ENCODE measurements at places on chromosomes 5 and 9. TPM values are rescaled to one million over a fixed set of nuclear protein-coding genes. Genes with fewer than 3 reads are reported as not detected.
A peak's percentile ranks its signal among the peaks of the same experiment; 100 is the strongest.

PTGS1 gene
- 6.0 TPM for total RNA-seq

LCN10 gene
- total RNA-seq = not detected

ACOT12 gene
- total RNA-seq = not detected

TERT gene
- not detected for total RNA-seq

EQTN gene
- not detected for total RNA-seq

RANBP3L gene
- total RNA-seq = not detected

HACD4 gene
- 2.0 TPM for total RNA-seq

CAMLG gene
- 20.6 TPM for total RNA-seq

LVRN gene
- 0.58 TPM for total RNA-seq

CORO2A gene
- 5.7 TPM for total RNA-seq

CRHBP gene
- not detected for total RNA-seq

PDGFRB gene
- total RNA-seq = 2.2 TPM

RAPGEF1 gene
- 34.8 TPM for total RNA-seq

CER1 gene
- total RNA-seq = not detected

ZBED3 gene
- total RNA-seq = 3.3 TPM

ABCA2 gene
- 3.0 TPM for total RNA-seq

DNA sequence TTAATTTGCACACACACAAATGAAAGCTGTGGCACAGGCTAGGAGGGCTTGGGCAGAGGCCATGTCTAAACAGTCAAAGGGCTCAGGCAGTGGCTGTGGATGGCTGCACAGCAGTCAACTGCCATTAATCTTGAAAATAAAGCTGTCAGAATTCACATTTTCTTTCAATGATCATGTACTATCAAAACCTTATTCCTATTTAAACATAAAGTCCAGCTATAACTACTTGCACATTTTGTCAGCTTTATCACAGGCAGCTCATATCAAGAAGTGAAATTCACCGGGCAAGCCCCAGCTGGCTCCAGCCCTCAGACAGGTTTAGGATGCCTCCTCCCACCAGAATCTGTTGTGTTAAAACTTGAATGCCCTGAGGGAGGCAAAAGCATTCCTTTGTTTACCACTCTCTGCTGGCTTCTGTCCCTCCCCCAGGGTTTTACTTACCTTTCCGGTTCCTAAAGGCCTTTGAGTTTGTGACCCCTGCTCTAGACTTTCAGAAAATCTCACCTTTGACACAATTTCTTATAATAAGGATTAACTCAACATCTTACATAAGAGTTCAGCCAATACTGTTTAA lies 54.9 kb upstream of the GRAMD2B start:
- no peak for DNase-seq

GRCh38 chr5:127555826-127556225 lies 38.4 kb downstream of the PRRC1 start:
- no peak for DNase-seq

DNA sequence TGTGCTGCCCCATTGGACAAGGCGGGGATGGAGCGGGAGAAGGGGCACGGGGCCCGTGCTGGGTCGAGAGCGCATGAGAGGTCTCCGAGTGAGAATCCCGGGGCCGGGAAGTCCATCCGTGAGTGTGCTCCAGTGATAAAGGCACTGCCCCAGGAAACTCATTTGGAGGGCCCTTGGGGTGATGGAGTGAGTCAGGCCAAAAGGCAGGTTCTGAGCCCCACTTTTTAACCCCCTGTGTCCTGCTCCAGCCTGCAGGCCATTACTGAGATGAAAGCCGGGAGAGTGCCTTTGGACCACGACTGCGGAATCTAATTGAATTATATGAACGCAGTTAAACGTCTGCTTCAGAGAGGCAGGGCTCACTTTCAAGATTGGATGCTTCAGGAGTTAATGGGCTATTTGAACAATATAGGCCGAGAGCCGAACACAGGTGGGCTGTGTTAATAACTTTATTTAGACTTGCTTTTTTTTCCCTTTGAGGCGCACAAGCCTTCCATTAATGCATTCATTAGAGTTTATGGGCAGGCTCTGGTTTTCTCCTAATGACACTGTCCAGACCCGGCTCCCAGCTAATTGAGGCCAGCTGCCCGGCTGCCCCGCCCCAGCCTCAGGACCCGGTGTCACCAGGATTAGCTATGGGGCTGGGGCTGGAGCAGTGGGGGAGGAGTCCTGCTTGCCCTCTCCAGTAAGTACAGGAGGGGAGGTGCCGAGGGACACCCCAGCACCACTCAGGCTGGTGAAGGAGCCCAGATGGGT lies 79.1 kb upstream of the LMX1B start:
- no peak for DNase-seq

DNA sequence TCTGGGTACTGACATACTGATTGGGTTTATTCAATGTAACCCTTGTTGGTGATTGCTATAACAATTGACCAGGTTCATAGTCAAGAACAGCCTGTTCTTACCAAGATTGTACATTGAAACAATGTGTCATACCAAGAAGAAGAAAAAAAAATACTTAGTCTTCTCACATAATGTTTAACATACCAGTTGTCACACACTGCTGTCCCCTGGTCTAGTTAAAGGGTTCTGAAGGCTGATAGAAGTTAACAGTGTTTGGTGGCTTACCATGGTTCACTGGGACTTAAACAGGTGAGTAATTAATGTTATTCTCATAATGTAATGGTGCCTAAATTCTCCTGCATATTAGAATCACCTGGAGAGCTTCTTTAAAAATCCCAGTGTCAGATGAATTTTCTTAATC lies 18.5 kb upstream of the CDC42SE2 start:
- no peak for DNase-seq

GRCh38 chr5:39494107-39494510 lies 69.3 kb upstream of the DAB2 start:
- no peak for DNase-seq

DNA sequence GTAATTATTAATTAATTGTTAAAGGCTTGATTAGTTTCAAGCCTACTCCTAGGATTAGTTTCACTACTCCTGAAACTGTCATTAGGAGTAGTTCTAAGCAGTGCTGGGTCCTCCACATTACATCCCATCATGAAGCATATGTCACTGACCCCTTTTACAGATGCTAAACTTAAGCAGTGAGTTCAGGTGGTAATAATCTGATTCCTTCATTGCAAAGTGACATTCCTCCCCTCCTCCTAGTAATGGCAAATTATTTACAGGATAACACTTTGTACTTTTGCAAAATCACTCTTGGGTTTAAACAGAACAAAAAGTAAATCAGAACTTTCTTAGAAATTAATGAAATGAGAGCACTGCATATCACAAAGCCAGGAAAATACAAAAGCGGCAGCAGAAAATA lies 52.4 kb downstream of the BAAT start:
- no peak for DNase-seq

DNA sequence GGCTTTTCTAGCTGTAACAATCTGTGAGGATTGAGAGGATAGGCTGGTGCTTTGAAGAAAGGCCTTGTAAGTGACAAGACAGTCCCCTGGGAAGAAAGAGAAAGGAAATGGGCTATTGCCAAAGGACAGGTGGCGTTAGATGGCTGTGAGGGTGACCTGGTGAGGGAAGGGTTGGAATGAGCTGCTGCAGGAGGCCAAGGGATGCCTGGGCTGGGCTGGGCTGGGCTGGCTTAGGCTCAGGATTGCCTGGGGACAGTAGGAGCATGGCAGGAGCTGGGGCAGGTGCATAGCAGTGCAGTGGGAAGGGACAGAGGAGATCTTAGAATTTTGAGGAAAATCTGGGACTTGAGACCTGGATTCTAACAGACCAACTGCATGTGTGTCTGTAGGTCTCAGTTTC lies 9.7 kb upstream of the MYOZ3 start:
- no peak for DNase-seq

- DNase-seq = no peak
Measured at GRCh38 chr5:151173711-151174611, 16.4 kb upstream of the ANXA6 start.

DNA sequence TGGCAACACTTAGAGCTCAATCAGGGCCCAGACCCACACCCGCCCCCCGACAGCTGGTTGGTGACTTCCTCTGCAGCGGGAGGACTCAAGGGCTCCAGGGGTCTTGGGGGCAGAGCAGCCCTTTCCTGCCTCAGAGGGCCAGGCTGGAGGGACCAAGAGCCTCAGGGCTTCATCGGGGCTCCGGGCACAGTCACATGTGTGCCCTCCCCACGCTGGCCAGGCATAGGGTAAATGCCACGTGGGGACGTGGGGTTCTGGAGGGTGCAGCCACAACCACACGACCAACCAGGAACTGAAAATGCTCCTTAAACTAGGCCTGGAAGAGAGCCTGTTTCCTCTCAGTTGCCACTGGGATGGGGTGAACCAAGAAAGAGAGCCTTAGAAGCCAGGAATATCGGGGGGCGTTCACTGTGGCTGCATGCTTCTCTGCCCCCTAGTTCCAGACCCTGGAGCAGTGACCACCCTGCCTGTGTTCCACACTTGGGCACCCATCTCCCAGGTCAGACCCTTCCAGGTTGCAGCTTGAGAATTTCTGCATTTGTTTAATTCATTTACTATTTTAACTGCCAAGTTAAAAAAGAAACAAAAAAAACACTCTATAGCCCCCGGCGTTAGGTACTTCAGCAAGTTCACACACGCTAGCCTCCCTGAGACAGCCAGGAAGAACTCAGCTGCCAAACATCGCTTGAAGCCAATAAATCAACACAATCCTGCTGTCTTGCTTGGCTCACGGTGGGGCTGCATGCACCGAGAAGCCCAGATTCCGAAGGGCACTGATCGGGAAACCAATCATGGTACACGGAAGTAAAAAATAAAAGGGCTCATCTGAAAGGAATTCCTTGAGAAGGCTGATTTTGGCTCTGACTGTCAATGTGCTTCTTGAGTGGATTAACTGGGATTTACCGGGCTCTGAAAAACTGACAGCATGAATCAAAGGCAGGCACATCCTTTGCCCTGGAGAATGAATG lies 56.1 kb upstream of the PHYKPL start:
- DNase-seq = peak; percentile 48

GRCh38 chr9:2192356-2192979 lies 177.3 kb downstream of the SMARCA2 start:
- DNase-seq = no peak

GRCh38 chr5:52910071-52910470 lies 79.1 kb upstream of the ITGA2 start:
- DNase-seq = no peak

- no peak for DNase-seq
Measured at GRCh38 chr9:127500399-127500798, 49.1 kb downstream of the LRSAM1 start.

- DNase-seq = no peak
Measured at GRCh38 chr5:179801304-179802206, 5.1 kb downstream of the MGAT4B start.

- DNase-seq = no peak
Measured at GRCh38 chr5:149138182-149138923, 2.9 kb upstream of the ABLIM3 start.

DNA sequence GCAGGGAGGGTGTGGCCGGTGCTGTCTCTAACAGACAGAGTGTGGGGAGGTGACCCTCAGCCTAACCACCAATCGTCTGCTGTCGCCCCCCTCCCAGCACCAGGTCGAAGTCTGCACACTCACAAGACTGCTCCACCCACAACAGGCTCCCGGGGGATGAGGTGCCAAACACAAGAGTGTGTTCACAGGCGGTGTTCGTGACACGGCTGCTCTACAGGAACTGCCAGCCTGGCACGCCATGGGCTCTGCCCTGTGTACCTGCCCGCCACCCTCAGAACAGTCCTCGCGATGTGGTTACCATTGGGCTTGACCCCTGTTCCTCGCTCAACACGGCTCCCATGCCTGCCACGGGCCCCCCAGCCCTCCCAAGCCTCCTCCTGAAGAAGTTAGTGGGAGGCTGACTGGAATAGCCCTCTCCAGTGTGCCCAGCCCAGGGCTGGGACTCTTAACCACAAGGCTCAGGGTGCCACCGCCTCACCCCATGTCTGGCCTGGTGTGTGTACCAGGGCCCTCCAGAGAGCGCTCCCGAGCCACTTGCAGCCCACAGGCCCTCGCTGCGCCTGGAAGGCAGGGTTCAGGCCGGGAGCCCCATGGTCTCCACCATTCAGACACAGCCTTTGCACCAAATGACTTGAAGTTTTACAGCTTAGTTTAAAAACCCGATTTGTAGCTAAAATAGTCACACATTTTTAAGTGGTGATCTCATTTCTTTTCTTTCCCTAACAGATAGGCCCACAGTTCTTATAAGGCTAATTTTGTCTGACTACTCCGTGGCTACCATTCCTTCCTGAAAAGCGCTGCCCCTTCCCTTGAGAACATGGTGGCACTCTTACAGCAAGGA lies 102.5 kb downstream of the CAMSAP1 start:
- DNase-seq = no peak

DNA sequence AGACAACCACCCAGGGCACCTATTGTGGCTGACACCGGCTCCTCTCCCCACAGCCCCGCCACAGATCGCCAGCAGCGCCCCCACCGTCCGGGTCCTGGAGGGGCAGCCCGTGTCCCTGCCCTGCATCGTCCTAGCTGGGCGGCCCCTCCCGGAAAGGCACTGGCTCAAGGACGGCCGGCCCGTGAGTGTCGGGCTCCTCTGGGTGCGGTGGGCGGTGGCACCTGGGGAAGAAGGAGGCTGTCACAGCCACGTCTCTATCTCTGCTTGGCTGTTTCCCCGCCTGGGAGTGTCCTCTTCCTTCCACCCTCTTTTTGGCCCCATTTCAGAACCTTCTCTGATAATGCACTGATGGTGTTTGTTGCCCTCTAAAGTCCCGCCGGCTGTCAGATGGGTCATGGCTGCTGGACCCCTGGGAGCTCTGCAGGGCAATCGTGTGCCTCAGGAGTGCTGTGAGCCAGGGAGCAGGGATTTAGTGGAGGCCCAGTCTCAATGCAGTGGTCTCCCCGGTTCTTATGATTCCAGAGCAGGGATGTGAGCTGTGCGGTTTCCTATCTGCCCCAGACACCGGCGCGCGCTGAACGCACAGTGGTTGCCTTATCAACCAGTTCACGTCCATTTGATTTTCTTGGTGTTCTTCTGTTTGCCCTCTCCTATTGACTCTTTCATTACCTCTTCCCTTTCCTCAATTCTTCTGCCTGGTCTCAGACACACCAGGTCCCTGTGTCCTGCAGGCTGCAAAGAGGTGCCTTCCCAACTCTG lies 55.3 kb downstream of the HMCN2 start:
- DNase-seq = no peak

- no peak for DNase-seq
Measured at GRCh38 chr5:141850786-141851185, 27.4 kb downstream of the PCDH1 start.

GRCh38 chr5:160703547-160704189 lies 148.3 kb downstream of the ATP10B start:
- no peak for DNase-seq

DNA sequence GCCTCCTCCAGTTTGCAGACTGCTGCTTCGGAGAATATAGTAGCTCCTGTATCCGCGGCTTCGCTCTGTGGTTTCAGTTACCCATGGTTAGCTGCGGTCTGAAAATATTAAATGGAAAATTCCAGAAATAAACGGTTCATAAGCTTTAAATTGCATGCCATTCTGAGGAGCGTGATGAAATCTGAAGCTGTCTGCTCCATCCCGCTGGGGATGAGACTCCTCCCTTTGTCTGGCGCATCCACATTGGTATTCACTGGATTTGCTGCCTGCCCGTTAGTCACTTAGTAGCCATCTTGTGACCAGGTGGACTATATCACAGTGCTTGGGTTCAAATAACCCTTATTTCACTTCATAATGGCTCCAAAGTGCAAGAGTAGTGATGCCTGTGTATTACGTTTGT lies 36.3 kb downstream of the MSX2 start:
- no peak for DNase-seq

GRCh38 chr5:32206053-32206452 lies 31.9 kb upstream of the GOLPH3 start:
- DNase-seq = no peak

- no peak for DNase-seq
Measured at GRCh38 chr9:108562176-108562575, 293.6 kb downstream of the ACTL7B start.
